ENCODE measurements at places on chromosomes 7 and 10.

- DNase-seq, result no peak
These were observed 208.4 kb downstream of the ACTR3B start for GRCh38 chr7:152967958-152968357.

- no peak for DNase-seq
These were observed 7.9 kb downstream of the TUBAL3 start for GRCh38 chr10:5396556-5397300.

DNA sequence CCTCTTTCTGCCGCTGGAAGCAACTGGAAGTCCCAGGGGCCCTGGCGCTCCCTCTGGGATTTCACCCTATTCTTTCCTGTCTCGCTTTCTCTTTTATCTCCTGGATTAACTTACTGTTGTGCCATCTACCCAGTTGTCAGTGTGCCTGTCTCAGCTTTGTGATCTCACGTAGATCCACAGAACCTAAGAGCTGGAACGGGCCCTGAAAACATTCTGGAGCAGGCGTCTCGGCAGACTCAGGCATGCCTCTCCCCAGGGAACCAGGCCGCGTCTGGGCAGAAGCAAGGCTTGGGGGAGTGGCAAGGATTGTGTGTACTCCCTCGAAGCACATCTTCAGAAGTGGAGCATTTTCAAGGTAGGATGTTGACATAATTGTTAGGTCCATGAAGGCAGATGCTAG is 87.2 kb downstream of the KCNMA1 start:
- DNase-seq, result no peak

DNA sequence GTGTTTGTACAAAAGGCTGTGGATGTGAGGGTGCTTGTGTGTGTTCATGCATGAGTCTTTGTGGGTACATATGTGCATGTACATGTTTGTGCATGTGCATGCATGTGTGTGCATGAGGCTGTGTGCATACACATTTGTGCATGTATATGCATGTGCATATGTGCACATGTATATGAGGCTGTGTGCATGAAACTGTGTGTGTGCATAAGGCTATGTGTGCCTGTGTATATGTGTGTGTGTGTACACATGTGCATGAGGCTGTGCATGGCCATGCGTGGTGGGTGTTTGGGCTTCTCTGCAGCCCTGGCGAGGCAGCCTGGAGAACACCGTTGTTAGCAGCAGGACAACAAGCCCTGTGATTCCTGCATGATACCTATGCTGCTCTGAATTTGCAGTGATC is 207.7 kb upstream of the ADCY1 start:
- DNase-seq, result no peak

DNA sequence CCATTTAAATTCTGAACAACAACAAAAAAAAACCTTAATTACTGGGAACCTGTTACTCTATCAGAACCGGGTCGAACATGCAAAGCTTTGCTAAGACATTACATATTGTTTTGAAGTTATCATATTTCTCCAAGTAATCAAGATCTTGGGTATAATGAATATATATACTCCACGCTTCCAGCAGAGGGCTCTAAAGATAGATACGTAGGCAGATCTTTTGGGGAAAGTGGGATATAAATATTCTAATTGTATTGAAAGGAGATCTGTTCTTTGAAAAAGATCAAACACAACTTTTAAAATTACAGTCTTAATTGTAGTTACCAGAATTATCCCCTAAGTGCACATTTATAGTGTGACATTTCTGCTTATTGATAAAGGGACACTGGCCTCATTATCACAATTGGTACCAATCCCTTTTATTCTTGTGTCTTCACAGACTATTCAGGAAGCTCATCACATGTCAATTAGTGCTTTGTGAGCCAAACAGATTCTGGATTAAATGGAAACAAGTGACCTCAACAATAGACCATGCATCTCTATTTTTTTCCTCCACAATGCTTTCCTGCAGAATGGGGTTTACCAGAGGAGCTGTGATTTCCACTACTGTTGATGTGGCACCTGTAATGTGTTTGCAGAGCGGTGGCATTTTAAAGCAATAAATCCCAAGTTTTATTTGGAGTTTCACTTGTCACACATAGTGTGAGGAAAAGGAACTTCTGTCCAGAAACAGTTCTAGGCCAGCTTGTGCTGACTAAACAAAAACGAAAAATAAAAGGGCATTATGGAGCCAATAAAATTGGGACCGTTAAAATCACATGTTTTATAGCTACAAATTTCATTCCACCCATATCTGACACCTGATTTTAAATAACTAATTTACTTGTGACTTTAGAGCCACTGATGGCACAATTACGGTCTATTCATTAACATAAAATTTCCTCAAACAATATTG is 122.4 kb downstream of the CTTNBP2 start:
- DNase-seq, result no peak

GRCh38 chr7:133827707-133828623 is 299.2 kb upstream of the LRGUK start:
- DNase-seq, result no peak

DNA sequence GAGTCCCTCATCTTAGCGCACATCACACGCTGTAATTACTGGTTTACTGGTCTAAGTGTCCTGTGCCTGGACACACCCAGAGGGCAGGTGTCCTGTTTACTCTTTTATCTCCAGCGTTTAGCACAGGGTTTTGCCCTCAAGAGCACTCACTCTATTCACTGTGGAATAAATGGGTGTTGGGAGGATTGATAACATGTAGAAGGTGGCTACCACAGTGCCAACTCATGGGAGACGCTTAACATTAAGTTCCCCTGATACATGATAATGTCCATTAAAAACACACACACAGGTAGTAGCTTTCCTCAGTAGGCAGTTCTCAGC is 96.1 kb upstream of the EFCAB10 start:
- no peak for DNase-seq

GRCh38 chr10:117441812-117442443 is 66.7 kb upstream of the PDZD8 start:
- DNase-seq, result no peak

DNA sequence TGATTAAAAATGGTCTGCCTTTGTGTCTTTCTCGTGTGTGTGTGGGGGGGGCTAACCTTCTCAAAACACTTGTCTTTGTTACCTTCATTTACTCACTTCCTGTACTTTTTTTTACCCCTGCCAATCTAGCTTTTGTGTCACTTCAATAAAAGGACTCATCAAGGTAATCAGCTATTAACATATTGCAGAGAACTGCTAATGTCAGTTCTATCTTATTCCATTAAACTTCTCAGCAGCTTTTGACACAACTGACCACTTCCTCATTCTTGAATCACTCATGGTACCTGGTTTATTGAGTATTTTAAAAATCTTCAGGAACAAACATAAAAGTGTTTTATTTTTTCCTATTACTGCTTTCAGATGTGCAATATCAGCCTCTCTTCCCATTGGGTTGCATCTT is 59.8 kb downstream of the SLC25A40 start:
- DNase-seq, result no peak

DNA sequence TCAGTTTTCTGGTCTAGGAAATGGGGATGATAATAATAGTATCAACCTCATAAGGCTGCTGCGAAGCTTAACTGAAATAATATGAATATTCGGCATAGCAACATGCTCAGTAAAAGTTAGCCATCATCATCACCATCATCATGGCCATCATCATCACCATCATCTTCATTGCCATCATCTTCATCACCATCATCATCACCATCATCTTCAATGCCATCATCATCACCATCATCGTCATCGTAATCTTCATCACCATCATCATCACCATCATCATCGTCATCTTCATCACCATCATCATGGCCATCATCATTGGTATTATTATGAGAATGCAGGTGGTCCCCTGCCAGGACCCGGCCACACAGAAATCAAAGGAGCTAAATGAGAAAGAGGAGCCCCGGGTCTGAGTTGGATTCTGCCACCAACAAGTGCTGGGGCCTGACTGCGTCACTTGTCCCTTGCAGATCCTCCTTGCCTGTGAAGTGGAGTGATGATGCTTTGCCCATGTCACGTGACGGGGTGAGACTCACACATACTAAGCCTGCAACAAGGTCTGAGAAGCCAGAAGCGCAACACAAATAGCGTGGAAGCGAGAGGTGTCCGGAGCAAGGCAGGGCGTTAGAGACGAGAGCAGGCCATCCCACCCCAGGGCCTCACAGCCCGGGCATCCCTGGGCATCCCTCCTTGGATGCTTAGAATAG is 46.1 kb upstream of the EN2 start:
- DNase-seq, result no peak

GRCh38 chr10:126060261-126060931 is 164.0 kb downstream of the FANK1 start:
- no peak for DNase-seq

DNA sequence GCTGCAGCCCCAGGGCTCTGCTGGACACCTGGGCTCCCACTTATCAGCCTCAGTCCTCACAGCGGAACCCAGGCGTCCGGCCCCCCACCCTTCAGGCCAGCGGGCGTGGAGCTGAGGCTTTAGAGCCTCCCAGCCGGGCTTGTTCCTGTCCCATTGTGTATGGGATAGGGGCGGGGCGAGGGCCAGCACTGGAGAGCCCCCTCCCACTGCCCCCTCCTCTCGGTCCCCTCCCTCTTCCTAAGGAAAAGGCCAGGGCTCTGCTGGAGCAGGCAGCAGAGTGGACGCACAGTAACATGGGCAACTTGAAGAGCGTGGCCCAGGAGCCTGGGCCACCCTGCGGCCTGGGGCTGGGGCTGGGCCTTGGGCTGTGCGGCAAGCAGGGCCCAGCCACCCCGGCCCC is 2.7 kb downstream of the NOS3 start:
- no peak for DNase-seq

DNA sequence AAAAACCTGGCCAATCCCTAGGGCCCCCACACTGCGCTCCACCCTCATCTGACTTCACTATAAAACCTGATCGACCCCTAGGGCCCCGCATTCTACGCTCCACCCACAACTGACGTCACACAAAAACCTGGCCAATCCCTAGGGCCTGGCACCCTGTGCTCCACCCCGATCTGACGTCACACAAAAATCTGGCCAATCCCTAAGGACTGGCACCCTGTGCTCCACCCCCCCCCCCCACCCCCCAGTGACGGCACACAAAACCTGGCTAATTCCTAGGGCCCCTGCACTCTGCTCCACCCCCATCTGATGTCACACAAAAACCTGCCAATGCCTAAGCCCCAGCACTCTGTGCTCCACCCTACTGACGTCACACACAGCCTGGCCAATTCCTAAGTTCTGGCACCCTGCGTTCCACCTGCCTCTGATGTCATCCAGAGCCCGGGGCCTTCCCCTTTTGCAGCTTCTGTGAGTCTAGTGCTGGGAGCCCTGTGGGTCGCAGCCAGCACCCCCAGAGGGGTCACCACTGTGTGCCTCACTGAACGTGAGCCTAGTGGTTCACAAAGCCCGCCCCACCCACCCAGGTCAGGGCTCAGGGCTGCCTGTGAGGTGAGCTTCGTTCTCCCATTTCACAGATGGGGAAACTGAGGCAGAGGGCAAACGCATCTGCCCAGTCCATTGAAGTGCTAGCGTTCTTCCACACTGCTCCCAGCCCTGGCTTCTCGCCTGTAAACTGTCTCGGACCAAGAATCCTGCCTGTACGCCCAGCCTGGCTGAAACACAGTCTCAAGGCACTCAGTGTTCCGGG is 40.6 kb downstream of the MICALL2 start:
- DNase-seq, result no peak

DNA sequence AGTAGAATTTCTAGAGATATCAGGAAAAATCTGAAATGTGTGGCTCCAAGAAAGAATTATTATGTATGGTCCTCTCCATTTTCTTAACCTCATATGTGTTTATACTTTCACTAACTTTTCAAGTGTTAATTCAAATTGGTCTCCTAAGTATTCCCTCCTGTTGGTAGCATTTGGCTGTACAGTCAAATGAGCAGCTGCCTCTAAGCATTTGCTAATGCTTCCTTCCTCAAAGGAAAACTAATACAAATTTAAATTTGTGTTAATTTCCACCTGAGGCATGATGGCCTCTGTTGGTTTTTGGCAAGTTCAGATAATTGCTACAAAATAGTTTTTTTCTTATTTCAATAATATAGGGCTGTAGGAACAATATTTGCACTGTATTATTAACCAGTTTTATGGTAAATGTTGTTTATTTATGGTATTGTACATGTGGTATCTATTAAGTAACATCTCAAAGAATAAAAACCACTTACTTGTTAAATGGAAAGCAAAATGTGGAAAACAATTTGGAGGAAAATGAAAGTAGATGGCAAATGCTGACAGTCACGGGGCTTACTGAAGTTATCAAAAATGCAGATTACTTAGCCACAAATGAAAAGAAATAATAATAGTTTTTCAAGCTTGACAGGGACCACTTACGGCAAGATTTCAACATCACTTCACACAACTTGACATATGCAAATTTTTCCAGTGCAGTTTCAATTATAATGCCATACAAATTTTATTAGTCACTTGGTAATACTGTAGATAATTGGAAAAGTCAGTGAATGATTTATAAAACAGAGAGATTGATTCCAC is 299.3 kb upstream of the MEOX2 start:
- no peak for DNase-seq

DNA sequence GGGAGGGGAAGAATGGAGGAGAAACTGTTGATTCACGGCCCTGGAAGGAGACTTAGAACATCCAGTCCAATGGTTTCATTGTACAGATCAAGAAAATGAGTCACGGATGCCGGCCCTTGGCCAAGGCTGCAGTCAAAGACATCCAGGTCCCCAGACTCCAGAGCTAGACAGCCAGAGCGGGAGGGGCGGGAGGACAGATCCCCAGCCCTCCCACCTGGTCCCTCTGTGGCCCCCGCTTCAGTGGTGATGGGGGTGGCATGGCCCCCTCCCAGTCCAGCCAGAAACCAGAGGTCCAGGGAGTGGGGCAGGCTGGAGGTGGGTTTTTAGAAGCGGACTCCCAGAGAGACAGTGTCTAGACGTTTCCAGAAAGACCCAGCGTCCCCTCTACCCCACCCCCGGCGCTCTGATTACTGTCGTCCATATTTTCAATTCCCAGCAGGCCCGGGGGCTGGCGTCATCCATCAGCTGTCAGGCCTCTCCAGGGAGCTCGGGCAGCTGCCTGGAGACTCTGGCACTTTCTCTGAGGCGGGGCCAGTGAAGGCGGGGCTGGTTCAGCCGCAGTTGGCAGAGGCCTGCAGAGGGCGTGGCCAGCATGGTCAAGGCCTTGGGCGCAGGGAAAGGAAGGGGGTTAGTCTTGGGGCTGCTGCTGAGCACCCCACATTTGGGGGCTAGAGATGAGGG is 8.0 kb upstream of the HSPB1 start:
- DNase-seq, result no peak

- no peak for DNase-seq
These were observed 23.2 kb downstream of the PLXNA4 start for GRCh38 chr7:132553031-132553430.

GRCh38 chr7:4799508-4800268 is 24.3 kb downstream of the AP5Z1 start:
- no peak for DNase-seq

DNA sequence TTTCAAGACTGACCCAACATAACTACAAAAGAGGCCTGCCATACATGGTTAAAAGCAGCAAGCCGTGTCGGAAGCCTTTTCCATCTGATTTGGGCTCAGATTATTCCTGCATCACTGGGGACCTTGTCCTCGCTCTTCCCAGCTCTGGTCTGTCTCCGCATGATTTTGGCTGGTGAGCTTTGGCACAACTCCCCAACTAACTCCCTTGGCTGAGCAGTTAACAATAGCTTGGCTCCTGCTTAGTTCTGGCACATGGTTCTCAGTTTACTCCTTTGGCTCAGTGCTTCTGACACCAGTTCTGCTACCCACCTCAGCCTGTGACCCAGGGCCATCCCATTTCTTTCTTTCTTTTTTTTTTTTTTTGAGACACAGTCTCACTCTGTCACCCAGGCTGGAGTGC is 17.0 kb downstream of the AGK start:
- DNase-seq, result no peak

Measured in stimulated activated naive CD4-positive, alpha-beta T cell treated with Interleukin-2 at 50 U/mL for 16 hours (primary cell).